ENCODE measurements at places on chromosomes 12 and 14.

DNA sequence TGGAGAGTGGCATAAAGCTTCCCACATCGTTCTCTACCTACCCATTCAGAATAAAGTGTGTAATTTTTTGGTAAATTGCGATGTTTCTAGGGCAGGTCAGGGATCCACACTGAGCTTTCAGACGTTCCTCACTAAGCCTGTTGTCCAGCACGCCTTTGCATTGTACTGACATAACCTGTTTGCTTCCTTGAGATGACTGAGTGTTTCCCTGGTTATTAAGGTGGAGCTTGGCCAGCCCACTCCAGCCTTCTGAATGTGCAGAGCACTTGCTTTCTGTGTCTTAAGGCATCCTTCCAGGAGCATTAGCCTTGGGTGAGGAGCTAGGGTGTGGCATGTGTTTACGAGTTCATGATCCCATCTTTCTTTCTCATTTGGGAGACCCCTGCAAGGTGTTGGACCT, 96.4 kb downstream of the TMEM260 start:
- DNase-seq, result no peak

DNA sequence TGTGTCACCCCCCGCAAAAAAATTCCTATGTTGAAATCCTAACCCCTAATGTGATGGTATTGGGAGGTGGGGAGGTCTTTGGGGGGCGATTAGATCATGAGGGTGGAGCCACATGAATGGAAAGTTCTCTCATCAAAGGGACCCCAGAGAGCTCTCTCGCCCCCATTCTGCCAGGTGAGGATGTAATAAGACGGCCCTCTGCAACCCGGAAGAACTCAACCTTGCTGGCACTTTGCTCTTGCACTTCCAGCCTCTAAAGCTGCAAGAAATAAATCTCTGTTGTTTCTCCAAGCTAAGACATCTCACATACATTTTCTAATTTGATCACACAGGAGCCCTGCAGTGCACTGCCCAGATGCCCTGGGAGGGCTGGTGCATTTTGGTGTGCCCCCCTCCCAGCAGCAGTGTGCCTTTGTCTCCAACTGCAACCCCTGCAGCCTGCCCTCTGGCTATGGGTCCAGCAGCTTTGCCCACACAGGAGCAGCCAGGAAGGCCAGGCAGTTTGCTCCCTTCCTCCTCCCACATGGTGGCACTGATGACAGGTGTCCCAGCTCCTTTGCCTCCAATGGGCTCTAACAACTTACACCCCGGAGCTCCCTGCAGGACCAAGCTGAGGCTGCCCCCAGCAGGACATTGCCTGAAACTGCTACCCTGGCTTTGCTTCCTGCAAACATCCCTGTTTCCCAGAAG, 59.3 kb downstream of the C14orf132 start:
- DNase-seq, result no peak

- no peak for DNase-seq
Measured at GRCh38 chr12:84641940-84642545, 270.6 kb downstream of the SLC6A15 start.

- DNase-seq, result no peak
Measured at GRCh38 chr12:55036326-55037115, 16.7 kb downstream of the NEUROD4 start.

DNA sequence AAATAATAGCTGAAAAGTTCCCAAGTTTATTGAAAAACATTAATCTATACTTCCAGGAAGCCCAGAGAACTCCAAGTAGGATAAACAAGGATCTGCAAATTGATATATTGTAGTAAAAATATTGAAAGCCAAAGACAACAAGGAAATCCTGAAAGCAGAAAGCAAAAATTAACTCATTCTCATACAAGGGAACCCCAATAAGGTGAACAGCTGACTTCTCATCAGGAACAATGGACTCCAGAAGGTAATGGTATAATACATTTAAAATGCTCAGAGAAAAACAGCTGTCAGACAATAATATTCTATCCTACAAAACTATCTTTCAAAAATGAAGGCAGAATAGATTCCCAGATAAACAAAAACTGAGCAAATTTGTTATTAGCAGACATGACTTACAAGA, 138.1 kb upstream of the BMP4 start:
- no peak for DNase-seq

- no peak for DNase-seq
Measured at GRCh38 chr12:28415755-28416154, 225.5 kb downstream of the CCDC91 start.

- no peak for DNase-seq
Measured at GRCh38 chr14:56580221-56580711, 668 bp downstream of the TMEM260 start.

DNA sequence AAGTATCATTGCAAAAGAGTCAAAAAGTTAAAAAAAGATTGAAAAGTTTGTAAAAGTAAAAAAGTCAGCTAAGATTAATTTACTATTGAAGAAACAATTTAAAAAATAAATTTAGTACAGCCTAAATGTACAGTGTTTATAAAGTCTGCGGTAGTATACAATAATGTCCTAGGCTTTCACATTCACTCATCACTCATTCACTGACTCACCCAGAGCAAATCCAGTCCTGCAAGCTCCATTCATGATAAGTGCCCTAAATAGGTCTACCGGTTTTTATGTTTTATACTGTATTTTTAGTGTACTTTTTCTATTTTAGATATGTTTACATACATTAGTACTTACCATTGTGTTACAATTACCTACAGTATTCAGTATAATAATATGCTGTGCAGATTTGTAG, 43.9 kb upstream of the ABCC9 start:
- DNase-seq, result no peak

- DNase-seq, result no peak
Measured at GRCh38 chr12:97368462-97369163, 94.0 kb upstream of the RMST start.

DNA sequence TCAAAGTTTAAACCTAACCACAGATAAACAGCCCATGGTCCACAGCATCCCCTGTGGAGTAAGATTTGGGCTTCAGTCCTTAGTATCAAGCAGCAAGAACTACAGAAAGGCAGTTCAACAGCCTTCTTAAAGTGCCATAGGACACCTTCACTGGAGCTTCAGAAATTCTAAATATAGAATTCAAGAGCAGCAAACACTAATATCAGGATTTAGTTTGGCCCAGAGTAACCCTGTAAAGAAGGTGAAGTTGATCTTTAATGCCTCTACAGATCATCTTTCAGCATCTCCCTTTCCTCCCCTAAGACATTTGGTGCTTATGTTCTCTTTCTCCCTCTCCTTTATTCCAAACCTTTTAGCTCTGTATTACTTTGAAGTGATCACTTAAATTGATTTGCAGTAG, 59.5 kb upstream of the ARHGAP5 start:
- DNase-seq, result no peak

- no peak for DNase-seq
Measured at GRCh38 chr14:74571901-74572725, 39.9 kb downstream of the LTBP2 start.

GRCh38 chr14:69625299-69626131, 14.1 kb downstream of the SUSD6 start:
- no peak for DNase-seq

DNA sequence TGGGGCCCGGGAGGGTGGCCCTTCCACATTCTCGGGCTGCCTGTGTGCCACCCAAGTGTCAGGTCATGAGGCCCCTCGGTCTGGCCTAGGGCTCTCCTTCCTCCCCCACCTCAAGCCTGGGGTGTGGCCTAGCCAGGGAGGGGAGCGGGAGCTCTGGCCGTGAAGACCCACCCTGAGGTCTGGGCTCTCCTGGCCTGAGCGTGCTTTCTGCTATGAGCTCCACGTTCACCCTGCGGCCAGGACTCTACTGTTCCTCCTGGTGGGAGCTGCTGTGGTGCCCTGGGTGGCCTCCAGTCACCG, 12.0 kb downstream of the PACS2 start:
- DNase-seq, result no peak

GRCh38 chr14:23434488-23435222, 805 bp downstream of the MYH7 start:
- DNase-seq, result no peak

- DNase-seq, result no peak
Measured at GRCh38 chr12:29883941-29884554, 100.3 kb upstream of the TMTC1 start.

- no peak for DNase-seq
Measured at GRCh38 chr14:58082011-58082410, 70.0 kb downstream of the ARMH4 start.

DNA sequence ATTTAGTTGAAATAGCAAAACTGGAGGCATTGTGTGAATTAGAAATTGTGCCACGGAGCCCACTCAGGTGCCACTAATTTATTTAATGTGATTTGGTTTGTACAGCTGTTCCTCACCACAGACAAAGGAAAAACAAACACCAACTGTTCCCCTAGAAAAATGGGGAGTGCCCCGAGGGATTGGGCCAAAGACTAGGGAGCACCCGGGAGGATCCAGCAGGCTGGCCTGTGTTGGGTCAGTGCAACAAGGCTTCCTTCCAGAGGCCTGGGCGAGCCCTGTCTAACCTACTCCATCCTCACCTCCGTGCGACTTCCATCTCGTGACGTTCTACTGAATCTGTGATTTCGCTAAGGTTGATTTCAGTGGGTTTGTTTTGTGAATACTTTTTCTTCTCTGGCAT, 206.2 kb downstream of the CHST11 start:
- no peak for DNase-seq

GRCh38 chr12:52066346-52067080, 3.3 kb upstream of the ATG101 start:
- no peak for DNase-seq

DNA sequence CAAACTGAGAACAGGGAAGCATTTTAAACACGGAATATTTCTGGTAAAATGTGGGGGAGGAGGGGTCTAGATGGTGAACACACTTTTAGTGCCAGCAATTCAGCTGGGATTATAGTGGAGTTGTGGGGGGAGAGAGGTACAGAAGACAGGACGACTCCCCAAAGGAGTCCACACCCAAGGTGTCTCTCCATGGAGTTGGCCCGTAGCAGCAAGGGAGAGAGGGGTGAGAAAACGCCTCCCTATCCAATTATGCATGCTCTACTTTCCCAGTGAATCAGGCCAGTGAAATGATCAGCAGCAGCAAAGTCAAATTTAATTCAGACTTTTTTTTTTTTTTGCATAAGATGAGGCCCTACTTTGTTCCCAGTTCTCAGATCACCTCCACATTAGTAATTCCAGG, 38.6 kb downstream of the BTG1 start:
- DNase-seq, result no peak

- no peak for DNase-seq
Measured at GRCh38 chr14:95275494-95275893, 44.2 kb downstream of the CLMN start.

GRCh38 chr14:96363751-96364336, 518 bp downstream of the GSKIP start:
- DNase-seq, result peak; percentile 28

GRCh38 chr12:1314523-1314922, 279.9 kb downstream of the FBXL14 start:
- DNase-seq, result no peak

- DNase-seq, result no peak
Measured at GRCh38 chr12:116672842-116673516, 64.9 kb downstream of the SPRING1 start.

DNA sequence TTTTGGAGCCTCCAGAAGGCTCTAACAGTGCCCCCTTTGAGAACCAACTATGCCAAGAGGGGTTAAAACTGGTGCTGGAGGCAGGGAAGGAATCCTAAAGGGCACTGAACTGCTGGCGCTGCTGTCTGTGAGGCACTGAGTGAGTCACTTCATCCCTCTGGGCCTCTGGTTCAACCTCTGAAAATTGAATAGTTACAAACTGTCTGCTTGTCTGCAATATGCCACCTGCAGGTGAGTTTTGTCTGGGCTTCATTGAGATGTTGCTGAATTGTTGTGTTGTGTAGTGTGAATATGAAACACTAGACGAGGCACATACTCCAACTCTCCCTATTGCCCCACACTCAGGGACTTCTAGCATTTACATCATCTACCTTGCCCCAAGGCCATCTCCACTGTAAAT, 68.0 kb downstream of the GRIN2B start:
- no peak for DNase-seq

- DNase-seq, result no peak
Measured at GRCh38 chr12:21991526-21991925, 50.3 kb upstream of the ABCC9 start.

All from mesothelial cell of epicardium (in vitro differentiated cells).